ENCODE measurements at places on chromosomes 7 and 10.

- DNase-seq, result no peak
Measured at GRCh38 chr7:111750228-111750627, 187.9 kb upstream of the IMMP2L start.

GRCh38 chr10:18059826-18060559, 80.2 kb upstream of the CACNB2 start:
- DNase-seq, result no peak

DNA sequence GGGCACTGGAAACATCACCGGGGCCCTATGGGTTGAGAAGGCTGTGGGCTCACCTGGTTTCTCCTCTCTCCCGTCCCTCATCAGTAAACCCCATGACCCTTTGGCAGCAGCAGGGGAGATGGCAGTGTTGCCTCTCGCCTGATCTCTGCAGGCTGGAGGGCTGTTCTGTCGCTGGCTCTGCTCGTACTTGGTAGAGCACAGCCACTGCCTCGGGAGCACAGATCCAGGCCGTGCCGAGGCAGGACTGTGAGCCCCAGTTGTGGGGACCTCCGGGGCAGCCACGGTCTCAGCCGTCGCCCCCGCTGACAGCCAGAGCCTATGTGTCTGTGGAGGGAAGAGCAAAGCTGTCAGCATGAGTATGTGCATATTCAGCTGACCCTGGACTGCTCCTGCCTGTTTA, 94.9 kb downstream of the PTPRE start:
- DNase-seq, result no peak

- no peak for DNase-seq
Measured at GRCh38 chr10:124674768-124675222, 69.4 kb downstream of the FAM53B start.

DNA sequence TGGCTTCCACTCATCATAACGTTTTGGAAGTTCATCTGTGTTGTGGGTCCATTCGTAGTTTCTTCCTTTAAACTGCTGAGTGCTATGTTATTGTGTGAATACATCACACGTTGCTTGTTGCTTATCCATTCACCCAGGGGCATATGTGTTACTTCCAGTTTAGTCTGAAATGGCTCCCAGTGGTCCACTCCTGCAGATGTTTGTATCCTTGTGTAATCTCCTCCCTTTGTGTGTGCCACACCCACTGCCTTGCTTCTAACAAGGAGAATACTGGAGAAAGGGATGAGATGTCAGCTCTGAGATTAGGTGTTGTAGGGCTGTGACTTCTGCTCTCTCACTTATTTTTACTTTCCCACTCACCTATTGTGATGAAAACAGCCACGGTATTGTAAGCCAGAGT, 239.1 kb upstream of the HABP2 start:
- no peak for DNase-seq

DNA sequence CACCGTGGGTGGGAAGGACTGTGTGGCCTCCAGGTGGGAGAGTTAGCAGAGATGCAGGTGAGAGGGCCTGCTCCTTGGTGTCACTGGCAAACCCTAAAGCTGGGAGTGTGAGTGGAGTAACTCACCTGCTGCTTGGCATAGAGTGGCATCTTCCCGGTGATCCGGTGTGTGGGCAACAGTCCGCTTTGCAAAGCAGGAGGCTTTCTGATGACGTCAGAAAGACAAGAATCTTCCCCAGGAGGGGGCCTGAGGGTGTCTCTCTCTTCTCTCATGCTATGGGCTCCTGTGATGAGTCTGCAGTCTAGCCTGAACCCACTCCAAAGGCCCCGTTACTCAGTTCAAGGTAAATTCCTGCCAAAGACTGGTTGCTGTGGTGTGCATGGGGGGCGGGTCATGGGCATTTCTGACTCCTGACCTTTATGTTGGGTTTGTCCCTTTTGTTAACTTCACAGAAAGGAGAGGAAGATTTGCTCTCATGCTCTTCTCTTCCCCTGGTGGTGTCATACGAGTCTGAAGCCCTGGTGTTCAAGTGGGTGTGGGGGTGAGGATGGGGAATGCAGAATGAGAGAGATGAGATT, 187.9 kb downstream of the GATA3 start:
- DNase-seq, result peak; percentile 50

GRCh38 chr10:129520440-129521080, 53.5 kb downstream of the MGMT start:
- no peak for DNase-seq

DNA sequence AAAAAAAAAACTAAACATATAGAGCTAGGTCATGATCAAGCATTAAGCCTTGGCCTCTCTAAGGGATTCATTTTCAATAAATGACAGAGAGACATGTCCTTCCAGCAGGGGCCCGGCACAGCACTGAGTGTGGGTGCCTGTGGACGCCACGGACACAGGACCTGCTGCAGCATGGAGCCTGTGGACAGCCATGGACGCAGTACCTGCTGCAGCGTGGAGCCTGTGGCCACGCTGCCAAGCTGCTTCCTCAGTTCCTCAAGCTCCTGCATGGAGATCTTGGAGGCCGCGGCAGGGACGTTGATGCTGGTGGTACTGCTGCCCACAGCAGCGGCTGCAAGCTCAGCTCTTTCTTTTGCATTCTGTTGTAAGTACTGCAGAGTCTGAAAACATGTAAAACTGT, 9.4 kb downstream of the TUBGCP2 start:
- DNase-seq, result no peak

GRCh38 chr10:20415684-20416083, 481.4 kb downstream of the NEBL start:
- DNase-seq, result no peak

DNA sequence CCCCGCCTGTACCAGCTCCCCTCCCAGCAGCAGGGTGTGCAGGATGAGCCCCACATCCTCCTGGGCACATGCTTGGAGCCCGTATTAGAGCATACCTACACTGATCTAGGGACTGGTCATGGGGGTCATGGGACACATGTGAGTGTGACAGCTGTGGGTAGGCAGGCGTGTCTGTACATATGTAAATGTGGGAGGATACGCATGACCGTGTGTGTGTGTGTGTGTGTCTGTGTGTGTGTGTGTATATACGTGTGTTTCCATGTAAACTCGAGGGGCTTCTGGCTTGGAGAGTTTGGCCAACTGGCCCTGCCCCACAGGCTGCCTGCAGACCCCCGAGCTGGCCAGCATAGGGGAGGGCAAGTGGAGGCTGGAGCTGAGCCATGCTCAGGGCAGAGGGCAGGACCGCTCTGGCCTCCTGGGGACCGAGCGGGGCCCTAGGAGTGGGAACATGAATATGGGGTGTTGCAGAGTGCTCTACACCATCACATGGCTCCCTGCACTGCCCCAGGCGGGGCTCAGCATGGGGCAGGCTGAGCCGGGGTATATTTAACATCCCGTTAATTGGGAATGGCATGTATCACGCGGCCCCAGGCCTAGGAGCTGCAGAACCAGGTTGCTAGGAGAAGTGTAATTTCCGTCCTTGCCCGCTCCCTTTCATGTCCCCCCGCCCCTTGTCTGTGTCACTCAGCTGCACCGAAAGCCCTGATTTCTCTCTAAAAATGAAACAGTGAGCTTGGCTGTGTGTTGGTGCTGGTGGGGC, 152.7 kb upstream of the PCBD1 start:
- no peak for DNase-seq

GRCh38 chr7:67653856-67654454, 657.3 kb downstream of the TYW1 start:
- DNase-seq, result no peak

DNA sequence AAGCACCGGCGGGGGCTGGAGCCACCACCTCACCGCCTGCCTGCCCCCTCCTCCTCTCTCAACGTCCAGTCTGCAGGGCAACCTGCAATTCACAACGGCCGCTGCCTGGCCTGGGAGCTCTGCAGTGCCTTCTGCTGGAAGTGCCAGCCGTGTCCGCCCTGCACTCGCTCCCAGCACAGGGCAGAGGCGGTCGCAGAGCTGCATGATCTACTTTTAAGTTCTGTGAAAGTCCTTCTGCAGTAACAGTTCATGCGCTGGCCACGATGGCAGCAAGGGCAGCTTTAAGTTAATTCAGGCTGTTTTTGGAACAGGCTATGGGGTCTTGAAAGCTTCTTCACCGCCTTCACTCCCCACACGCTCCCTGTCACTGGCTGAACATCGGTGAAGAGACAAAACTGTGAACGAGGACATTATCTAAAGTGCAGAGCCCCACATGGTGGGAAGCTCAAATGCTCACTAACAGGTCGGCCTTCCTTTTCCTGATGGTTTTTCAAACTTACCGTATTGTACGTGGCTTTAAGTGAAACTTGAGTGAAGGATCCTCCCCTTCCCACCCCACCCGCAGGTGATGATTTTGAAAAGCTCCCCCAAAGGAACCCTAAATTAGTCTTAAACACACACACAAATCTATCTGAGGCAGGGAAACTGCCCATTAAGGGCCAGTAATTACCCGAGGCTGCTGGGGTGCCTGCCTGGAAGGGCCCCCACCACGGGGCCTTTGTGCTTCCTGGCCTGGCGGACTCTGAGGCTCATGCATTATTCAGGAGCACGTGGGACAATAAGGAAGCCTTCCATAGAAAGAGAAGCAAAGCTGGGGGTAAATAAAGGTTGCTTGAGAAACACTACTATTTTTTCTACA, 504.3 kb downstream of the DNAJB6 start:
- no peak for DNase-seq

GRCh38 chr7:55970978-55971377, 6.6 kb downstream of the NIPSNAP2 start:
- no peak for DNase-seq

DNA sequence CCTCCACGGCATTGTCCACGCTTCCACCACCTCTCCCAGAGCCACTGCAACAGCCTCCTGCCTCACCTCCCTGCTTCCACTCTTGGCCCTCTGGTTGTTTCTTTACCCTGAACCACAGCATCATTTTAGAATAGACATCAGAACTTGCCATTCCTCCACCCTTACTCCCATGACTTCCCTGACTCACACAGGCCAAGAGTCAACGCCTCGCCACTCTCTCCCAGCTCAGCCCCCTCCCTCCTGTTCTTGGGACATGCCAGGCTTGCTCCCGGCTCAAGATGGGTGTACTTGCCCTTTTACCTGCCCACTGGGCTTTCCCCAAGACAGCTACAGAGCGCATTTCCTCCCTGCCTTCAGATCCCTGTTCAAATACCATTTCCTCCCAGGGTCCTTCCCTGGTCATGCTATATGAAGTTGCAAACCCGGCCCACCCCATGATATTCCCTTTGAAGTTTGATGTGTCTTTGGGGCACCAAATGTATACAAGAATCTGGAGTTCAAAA, 429.1 kb downstream of the RPS24 start:
- no peak for DNase-seq

DNA sequence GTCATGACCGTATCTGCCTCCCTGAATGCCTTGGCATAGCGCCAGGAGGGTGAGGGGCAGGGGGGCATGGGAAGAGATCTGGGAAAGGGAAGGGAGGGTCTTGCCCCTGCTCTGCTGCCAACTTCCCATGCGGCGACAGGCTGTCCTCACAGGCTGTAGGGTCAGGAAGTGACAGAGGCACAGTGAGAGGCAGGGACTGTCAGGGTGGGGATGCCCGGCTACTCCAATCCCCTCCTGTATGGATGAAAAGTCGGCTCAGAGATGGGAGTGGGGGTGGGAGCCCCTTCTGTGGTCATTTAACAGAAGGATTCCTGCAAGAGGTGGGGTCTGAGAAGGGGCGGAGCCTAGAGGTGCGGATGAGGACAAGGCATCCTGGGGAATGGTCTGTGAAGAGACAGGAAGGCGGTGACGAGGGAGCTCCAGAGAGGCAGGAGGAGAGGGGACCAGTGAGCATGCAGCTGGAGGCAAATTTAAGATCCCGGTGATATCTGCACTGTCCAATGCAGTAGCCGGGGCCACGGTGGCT, 20.8 kb upstream of the UNC5B start:
- no peak for DNase-seq

DNA sequence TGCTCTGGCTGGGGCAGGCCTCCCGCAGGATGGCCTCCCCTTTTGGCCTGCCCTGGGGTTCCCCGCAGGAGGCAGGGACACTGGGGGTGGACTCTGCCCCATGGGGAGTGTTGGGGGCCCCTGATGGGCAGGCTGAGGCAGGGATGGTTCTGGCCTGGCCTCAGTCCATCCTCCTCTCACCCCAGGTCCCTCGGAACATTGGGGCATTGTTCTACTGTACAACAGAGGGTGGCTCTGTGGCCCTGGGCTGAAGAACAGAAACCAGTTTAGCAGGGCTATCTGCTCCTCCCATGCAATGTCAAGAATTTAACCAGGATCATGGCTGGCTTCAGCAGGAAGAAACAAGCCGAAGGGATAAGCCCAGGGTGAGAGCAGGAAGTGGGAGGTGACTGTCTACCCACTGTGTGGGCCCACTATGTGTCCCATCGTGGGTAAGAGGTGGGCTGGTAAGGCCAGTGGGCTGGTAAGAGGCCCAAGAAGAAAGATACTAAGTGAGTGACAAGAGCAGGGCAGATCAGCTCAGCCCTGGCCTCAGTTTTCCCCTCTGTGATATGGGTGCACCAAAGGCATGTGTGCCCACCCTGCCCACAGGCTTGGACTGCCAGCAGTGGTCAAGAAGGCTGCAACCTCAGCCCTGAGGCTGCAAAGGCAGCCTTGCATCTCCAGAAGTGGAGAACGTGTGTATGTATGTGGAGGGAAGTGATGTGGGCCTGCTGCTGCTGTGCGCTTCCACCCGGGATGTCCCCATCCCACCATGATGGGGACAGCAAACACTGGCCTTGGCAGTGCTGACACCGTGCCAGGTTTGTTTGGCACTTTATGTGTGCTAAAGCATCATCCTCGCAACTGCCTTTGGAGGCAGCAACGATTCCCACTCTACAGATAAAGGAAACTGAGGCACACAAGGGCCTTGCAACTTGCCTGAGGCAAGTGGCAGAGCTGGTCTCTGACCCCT, 138.9 kb downstream of the SH3PXD2A start:
- no peak for DNase-seq

DNA sequence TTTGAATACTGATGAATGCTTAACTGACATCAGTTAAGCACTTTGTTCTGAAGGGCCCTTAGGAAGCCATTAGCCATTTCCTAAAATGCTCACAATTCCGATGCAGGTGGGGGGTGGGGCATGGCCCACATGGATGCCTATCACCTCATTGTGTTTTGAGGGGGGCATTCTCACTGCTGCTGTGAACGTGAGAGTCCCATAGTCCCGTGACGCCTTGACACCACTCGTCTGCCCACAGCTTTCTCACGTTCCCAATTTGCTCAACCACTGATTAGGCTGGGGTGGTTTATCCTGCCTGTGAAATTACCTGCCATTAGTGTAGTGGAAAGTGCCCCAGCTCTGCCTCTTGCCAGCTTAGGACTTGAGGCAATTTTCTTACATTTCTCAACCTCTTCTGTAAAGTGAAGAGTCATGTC, 31.9 kb downstream of the DUSP5 start:
- peak; percentile 46 for DNase-seq

GRCh38 chr7:4803397-4804241, 28.2 kb downstream of the AP5Z1 start:
- no peak for DNase-seq

- DNase-seq, result no peak
Measured at GRCh38 chr7:40640566-40640965, 505.8 kb downstream of the SUGCT start.

DNA sequence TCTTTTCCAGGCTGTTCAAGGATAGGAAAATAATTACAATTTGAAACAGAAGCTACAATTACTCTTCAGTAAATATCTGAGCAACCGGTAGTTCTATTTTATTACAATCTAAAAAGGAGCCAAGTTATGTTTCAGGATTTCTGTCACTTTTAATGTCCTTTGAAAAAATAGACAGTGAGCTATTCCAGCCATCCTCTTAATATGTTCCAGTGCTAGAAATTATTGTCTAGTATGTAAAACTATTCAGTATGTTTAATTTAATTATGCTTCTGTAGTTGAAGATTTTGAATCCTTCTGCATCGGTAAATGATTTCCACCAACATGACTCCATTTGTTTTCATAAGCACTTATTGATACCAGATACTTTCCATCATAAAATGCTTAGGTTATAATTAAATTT, 129.6 kb upstream of the SEMA3D start:
- no peak for DNase-seq

Data from activated naive CD4-positive, alpha-beta T cell treated with Interleukin-2 at 50 U/mL for 16 hours (primary cell).